ENCODE measurements at places on chromosomes 6 and 20.

GRCh38 chr6:26243132-26243531 lies 121.9 kb upstream of the BTN3A2 start:
- no peak for DNase-seq

- no peak for DNase-seq
Observed at GRCh38 chr6:129766959-129767728, 57.2 kb upstream of the ARHGAP18 start.

GRCh38 chr20:46894971-46895905 lies 595 bp downstream of the EYA2 start:
- no peak for DNase-seq

DNA sequence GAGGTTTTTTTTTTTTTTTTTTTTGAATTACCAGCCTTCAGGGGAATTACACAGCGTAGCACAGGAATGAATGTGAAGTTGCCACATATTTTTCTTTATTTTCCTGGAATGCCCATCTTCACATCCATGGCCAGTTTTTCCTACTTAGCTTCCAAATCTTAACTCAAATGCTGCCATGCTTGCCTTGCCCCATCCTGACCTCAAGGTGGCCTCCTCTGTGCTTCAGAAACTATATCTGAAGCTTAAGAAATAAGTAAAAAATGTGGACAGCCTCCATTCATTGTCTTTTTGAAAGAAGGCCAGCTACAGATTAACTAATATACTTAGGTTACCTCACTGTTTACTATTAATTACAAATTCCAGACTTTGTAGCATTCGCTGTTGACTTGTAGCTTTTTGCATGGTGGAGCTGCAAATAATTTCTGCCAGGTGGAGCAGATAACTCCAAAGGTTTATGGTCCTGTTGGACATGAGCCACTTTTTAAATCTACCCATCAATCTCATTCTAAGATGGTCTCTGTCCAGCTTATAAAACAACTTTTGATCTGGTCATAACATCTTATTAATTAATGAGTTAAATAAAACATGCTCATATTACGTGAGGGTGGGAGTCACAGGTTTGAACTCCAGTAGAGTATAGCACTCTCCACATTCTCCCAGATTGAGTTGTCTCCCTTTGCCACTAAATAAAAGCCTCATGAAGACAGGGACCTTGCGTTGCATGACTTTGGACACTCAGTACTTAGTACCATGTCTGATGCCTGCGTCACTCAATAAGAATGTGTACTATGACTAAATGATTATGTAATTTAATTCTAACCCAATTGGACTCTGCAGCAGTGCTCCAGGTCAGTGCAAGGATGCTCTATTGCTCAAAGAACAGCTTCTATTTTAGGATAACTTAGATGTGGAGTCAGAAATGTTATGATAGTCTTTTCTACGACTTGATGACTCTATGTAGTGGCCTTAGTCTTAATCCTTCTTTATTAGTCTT lies 678.6 kb upstream of the CITED2 start:
- DNase-seq: no peak

- DNase-seq: no peak
Observed at GRCh38 chr6:118383924-118384323, 164.2 kb upstream of the PLN start.

- DNase-seq: no peak
Observed at GRCh38 chr20:37977338-37977737, 55.9 kb downstream of the TTI1 start.

- DNase-seq: no peak
Observed at GRCh38 chr6:133203344-133203697, 37.8 kb upstream of the EYA4 start.

All from activated CD8-positive, alpha-beta memory T cell treated with anti-CD3 and anti-CD28 coated beads for 1 hour (primary cell).